Neural crest cell (in vitro differentiated cells): ENCODE measurements at places on chromosomes 2 and 18. TPM values are rescaled to one million over a fixed set of nuclear protein-coding genes. Genes with fewer than 3 reads are reported as not detected.

GRCh38 chr2:60359569-60359968 is 193.9 kb downstream of the BCL11A start:
- no peak overlapping the region for H3K4me3 ChIP-seq
- no peaks in the 10 kb centered on the region for H3K36me3 ChIP-seq
- no peaks in the 10 kb centered on the region for H3K27me3 ChIP-seq
- peaks cover 12% of the 10 kb centered on the region for H3K4me1 ChIP-seq

DNA sequence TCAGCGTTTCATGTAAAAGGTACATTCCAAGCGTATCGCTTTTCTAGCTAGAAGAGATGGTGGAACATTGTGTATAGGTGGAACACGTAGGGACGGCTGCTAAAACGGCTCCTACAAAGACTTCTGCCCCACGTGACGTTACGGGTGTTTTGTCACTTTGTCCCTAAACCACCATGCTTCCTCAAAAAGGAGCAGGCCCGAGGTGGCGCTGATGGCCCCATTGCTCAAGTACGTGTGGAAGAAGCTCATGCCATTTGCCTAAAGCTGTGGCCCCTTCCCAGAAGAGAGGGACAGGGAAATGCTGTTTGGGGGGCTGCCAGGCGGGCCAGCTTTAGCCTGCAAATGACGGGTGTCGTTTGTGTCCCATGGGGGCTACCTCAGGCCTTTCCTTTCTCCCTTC is 72.7 kb downstream of the TMEM247 start:
- H3K27ac ChIP-seq = no peak overlapping the region
- H3K4me1 ChIP-seq = peaks cover 47% of the 10 kb centered on the region
- H3K4me3 ChIP-seq = no peak overlapping the region
- no peaks in the 10 kb centered on the region for H3K27me3 ChIP-seq

DNA sequence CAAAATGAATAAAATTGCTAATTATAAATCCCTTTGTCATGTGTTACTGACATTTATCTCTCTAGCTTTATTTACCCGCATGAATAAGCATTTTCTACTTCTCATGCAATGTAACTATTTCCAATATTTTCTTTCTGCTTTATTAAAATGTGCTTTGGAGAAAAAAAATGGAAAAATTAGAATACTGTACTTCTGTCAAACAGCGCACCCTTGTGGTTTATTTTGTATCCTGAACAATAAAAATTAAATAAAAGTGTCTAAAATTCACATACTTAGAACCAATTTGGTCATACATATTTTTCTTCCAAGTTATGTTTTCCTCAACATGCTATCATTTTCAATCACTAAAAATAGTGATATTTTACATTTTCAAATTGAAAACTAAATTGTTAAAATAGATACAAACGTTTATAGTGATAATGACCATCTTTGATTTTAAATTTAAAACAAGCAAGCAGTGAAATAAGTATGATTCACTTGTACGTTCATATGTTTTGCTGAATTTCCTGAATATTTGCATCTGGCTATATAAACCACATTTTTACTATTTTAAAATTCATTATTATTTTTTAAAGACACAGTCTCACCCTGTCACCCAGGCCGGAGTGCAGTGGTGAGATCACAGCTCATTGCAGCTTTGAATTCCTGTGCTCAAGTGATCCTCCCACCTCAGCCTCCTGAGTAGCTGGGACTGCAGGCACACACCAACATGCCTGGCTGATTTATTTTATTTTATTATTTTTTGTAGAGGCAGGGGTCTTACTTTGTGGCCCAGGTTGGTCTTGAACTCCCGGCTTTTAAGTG is 95.9 kb upstream of the GRB14 start:
- no peak for DNase-seq
- no peaks in the 10 kb centered on the region for H3K36me3 ChIP-seq
- no peaks in the 10 kb centered on the region for H3K27me3 ChIP-seq
- no peak overlapping the region for H3K27ac ChIP-seq

- H3K27ac ChIP-seq = no peak overlapping the region
- H3K4me3 ChIP-seq = no peak overlapping the region
- peaks cover 21% of the 10 kb centered on the region for H3K4me1 ChIP-seq
- peaks cover 22% of the 10 kb centered on the region for H3K36me3 ChIP-seq
- H3K27me3 ChIP-seq = no peaks in the 10 kb centered on the region
Observed at GRCh38 chr2:165903406-165903805, 50.2 kb downstream of the TTC21B start.

DNA sequence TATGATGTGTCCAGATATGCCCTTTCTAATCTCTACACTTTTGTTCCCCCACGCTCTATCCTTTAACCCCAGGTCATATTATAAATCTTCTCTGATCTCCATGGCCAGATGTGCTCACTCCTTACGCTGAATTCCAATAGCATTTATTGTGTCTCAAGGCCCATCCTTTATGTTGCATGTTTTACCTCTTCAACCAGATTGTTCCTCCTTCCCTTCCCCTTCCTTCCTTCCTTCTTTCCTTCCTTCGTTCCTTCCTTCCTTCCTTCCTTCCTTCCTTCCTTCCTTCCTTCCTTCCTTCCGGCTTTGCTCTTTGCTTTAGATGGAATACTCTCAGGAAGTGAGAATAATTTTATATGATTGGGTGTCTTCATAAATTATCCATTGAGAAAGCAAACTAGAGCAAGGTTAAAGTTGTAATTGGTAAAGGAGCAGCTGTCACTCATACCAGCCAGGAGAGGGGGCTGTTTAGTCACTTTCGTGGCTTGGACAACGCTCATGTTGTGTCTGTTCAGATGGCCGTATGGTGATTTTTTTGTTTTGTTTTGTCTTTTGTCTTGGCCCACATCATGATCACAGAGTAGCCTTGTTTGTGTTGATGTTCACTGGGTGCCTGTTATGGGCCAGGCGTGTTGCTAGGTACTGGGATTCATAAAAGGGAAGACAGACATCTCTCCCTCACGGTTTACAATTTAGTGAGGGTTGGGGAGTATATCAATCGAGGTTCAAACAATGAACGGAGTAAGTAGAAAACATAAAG is 68.0 kb downstream of the DAW1 start:
- H3K4me1 ChIP-seq = peaks cover 8% of the 10 kb centered on the region
- H3K27me3 ChIP-seq = no peaks in the 10 kb centered on the region
- no peak overlapping the region for H3K27ac ChIP-seq
- no peak overlapping the region for H3K4me3 ChIP-seq
- peak; percentile 24 for DNase-seq
- H3K36me3 ChIP-seq = no peaks in the 10 kb centered on the region

DNA sequence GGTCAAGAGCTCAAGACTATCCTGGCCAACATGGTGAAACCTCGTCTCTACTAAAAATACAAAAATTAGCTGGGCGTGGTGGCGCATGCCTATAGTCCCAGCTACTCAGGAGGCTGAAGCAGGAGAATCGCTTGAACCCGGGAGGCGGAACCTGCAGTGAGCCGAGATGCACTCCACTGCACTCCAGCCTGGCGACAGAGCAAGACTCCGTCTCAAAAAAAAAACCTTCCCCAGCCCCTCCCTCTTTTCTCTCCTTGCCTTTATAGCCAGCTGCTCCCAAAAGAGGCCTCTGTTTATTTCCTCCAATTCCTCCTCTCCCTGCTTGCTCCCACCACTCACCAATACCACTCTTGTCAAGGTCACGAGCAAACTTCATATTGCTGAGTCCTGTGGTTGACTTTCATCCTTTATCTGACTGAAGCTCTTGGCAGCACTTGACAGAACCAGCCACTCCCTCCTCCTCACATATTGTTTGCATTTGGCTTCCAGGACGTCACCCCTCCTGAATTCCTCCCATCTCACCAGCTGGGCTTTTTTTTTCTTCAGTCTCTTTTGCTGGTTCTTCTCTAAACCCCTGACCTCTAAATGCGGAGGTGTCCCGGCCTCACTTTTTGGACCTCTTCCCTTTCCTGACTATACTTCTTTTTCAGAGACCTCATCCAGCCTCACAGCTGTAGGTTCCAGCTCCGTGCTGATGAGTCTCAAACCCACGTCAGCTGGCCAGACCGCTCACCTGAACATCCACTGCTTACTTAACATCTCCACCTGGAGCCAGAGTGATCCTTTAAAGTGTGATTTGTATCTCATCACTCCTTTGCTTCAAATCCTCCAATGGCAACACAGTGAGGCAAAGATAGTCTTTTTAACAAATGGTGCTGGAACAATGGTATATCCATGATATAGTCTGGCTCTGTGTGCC is 84.6 kb upstream of the CAB39 start:
- H3K27ac ChIP-seq = no peak overlapping the region
- no peaks in the 10 kb centered on the region for H3K36me3 ChIP-seq
- H3K4me3 ChIP-seq = no peak overlapping the region
- H3K4me1 ChIP-seq = peaks cover 6% of the 10 kb centered on the region
- peaks cover 48% of the 10 kb centered on the region for H3K27me3 ChIP-seq

DNA sequence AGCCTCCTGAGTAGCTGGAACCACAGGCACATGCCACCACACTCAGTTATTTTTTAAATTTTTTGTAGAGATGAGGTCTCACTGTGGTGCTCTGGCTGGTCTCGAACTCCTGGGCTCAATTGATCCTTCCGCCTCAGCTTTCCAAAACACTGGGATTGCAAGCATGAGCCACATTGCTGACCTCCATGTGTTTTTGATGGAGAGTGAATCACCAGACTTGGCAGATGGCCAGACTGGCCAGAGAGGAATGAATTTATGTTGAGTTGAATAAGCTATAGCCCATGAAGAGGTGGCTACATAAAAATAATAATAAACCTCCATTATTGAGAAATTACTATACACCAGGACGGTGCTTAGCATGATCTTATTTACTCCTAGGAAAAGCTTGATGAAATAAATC is 91.5 kb downstream of the MREG start:
- H3K27me3 ChIP-seq = no peaks in the 10 kb centered on the region
- H3K4me1 ChIP-seq = peaks cover 28% of the 10 kb centered on the region
- no peak for DNase-seq
- no peak overlapping the region for H3K4me3 ChIP-seq

DNA sequence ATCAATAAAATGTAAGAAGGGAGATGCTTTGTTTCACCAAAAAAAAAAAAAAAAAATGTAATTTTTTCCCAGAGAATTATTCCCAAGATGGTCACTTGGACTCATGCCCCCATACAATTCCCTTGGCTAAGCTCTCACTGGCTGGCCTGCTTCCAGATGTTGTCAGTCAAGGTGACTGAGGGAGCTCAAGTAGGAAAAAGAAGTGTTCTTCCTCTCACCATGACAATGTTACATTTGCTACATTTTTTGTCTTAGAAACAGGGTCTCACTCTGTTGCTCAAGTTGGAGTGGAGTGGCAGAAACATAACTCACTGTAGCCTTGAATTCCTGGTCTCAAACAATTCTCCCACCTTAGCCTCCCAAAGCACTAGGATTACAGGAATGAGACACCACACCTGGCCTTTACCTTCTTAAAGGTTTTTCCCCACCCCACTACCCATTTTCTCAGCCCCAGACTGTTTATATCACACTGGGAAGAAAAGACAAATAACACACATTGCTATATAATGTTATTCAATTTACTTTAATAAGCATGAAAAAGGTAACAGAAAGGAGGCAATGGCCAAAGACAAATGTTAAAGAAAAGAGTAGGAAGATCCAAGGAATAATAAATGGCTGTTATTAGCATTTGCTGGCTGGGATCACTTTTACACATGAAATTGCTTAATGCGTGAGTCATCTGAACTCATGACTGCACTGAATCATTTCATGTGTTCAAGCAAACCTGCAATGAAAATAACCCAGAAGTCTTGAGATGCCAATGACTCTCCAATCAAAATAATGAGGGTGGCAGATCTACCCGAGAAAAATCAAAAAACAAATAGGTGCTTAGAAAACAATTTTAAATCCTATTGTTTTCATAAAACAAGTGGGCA is 45.2 kb downstream of the ACVR1 start:
- no peak overlapping the region for H3K27ac ChIP-seq
- H3K4me1 ChIP-seq = no peaks in the 10 kb centered on the region
- no peaks in the 10 kb centered on the region for H3K36me3 ChIP-seq
- DNase-seq = no peak
- no peaks in the 10 kb centered on the region for H3K27me3 ChIP-seq

DNA sequence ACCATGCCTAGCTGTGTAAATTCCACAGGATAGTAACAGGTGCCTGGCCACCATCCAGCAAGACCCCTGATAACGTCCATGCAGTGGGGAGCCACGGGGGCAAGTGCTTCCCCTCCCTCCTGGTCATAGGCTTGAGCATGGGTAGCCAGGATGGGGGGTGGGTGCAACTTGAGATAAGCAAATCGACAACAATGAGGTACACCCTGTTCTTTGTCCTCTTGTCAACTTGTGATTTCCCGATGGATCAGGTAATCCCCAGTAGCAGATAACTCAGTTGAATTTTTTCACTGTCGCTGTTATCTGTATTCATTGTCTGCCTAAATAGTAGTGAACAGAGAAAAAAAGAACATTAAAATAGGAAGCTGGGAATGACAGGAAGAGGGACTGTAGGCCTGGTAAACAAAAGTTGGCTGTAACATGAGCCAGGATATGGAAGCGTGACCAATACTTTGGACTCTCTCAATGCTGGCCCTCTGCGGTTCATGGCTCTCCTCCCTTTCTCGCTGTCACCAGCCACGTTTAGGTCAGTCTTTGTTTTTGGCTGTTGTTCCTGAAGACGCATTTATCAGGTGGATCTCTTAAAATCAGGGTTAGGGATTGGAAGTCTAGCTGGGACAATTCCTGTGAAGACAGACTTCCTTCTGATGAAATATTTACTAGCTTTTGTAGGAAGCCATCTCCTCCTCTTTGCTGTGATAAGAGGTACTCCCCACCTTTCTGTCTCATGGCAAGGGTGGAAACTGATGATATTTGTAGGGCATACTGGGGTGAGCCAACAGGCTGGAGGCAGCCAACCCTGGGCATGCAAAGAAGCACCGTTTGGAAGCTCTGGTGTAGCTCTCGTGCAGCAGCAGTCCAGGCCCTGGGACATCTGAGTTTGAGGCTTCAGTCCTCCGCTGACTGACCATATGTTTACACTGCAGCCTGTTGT is 42.4 kb downstream of the TCF7L1 start:
- H3K36me3 ChIP-seq = peaks cover 11% of the 10 kb centered on the region
- H3K27ac ChIP-seq = peak overlapping the region; percentile 72
- peaks cover 56% of the 10 kb centered on the region for H3K4me1 ChIP-seq
- H3K4me3 ChIP-seq = no peak overlapping the region
- DNase-seq = no peak
- no peaks in the 10 kb centered on the region for H3K27me3 ChIP-seq

- no peak for DNase-seq
- H3K4me1 ChIP-seq = peaks cover 42% of the 10 kb centered on the region
- H3K27me3 ChIP-seq = no peaks in the 10 kb centered on the region
- H3K27ac ChIP-seq = no peak overlapping the region
- H3K36me3 ChIP-seq = no peaks in the 10 kb centered on the region
- H3K4me3 ChIP-seq = no peak overlapping the region
Observed at GRCh38 chr2:47029737-47030524, 114.3 kb upstream of the MCFD2 start.

GATA6 gene
- total RNA-seq = not detected in 2 replicates

DCDC2C gene
- not detected in 2 replicates for total RNA-seq

CPS1 gene
- 7.9 and 8.8 TPM in 2 replicates for total RNA-seq
